ENCODE measurements at places on chromosomes 5 and 9. TPM values are rescaled to one million over a fixed set of nuclear protein-coding genes. Genes with fewer than 3 reads are reported as not detected.

SLC45A2 gene
- total RNA-seq, result not detected

CCDC107 gene
- total RNA-seq, result 7.3 TPM

SPATA6L gene
- total RNA-seq, result 0.69 TPM

GABBR2 gene
- total RNA-seq, result not detected

LCN12 gene
- total RNA-seq, result 1.2 TPM

KIF20A gene
- 133 TPM for total RNA-seq

TLX3 gene
- not detected for total RNA-seq

BTNL3 gene
- not detected for total RNA-seq

C5orf34 gene
- total RNA-seq, result 12.6 TPM

IL4 gene
- total RNA-seq, result not detected

PCDHB6 gene
- 0.49 TPM for total RNA-seq
